NCI-H2171 treated with DMSO at 0.1 percent for 48 hours (cell line): ENCODE measurements at places on chromosomes 13 and 19.

GRCh38 chr19:13370948-13371347, 135.3 kb downstream of the CACNA1A start:
- DNase-seq: no peak

DNA sequence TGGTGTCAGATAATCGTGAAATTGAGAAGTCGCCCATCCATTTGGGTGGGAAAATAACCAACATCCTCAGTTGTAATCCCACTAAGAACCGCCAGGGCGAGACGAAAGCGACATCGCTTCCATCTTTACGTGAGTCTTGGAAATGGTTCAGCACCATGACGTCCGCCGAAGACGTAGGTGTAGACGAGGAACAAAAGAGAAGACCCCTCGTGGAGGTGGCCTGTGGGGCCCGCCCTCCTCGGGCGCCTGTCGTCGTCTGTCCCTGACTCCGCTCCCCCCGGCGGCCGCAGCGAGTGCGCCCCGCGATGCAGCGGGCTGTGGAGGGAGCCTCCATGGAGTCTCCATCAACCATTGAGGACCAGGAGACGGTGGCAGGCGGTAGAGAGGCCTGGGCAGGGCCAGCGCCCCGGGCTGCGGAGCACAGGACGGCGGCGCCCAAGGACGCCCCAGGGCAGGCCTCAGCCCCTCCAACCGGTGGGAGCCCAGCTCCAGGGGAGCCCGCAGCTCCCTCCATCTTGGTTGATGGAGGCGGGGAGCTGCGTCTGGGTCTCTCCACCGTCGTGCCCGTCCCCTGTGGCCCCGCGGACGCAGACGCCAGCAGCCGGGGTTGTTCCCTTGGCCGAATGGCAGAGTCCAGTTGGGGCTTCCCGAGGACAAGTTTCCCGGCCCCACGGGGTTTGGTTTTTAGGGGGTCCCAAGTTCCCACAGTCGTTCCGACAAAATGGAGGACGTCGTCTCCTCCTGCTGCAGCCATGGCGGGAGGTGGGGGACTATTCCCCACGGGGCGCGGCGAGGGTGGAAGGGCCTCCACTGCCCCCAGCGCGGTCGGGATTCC, 990 bp upstream of the ZMYM2 start:
- DNase-seq: peak; percentile 70

- peak; percentile 47 for DNase-seq
Observed at GRCh38 chr19:1251330-1252220, 3.2 kb downstream of the MIDN start.

DNA sequence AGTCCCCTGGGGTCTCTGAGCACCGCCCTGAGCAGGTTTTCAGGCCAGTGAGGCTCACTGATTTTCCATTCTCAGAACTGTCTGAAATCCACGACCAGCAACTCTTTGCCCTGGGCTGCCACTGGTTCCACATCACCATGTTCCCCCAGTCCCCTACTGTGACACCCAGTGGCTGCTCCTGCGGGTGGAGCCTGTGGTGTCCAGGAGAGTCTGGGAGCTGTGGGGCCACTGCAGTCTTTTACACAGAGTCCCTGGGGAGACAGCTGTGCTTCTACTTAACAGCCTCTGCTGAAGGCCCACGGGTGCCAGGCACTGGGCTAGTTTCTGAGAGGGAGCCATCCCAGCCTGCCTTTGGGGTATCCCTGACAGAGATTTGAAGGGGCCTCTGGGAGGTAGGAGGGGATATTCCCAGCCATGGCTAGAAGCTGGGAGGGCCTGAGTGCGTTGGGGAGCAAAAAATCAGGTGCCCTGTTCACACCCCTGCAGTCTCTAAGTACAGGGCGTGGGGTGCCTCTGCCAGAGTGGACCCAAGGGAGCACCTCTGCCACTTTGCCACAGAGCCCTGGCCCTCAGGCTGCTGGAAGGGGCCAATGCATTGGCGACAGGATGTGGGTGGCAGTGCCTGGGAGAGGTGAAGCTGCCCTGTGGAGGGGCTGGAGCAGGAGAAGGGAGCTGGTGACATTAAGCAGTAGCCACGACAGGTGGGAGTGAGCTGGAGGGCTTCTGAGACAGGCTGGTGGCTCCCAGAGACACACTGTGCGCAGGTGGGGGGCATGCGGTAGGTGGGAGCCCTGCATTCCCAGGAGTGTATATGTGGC, 200.2 kb upstream of the ZNF536 start:
- DNase-seq: peak; percentile 24

DNA sequence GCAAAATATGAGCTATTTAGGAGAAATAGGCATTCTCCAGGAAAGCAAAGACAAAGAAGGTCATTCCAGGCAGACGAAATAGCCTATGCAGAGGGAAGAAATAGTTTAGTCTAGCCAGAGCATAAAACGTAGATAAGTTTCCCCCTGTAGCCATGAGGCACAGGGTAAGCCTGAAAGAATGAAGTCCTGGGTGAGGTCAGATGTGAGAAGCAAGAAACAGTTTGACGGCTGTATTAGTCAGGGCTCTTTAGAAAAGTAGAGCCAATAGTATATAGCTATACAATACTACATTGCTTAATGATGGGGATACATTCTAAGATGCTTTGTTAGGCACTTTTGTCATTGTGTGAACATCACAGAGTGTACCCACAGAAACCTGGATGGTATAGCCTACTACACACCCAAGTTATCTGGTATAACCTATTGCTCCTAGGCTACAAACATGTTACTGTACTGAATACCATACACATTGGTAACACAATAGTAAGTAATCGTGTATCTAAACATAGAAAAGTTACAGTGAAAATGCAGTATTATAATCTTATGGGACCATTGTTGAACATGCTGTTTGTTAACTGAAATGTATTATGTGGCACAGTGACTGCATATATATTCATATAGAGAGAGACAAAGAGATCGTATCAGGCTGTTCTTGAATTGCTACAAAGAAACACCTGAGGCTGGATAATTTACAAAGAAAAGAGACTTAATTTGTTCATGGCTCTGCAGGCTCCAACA, 59.3 kb upstream of the WDFY2 start:
- no peak for DNase-seq

DNA sequence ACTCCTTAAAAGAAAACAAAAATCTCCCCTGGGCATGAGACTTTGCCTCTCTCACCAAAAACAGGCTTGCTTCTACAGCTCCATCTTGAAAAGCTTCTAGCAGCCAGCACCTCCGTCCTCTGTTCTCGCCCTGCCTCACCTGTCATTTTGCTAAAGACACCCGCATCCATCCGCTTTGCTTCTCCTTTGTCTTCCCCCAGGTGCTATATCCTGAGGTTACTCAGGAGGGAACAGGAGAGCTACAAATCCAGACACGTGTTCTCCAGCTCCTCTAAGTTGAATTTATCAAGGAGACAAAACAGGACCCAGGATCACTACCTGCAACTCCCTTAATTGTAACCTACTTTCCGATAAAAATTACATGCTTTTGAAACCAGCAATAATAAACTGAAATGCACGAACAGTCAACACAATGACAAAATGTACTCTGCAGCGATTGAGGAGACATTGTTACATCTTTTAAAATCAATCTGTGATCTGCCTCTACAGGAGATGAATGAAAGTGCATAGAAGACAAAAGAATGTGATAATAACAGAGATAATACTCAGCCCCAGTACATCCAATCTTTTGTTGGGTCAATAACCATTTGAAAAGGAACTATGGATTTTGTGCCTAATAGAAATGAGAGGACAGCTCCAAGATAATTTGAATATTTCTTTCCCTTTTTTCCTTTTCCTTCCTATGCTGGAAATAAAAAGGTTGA, 221.2 kb downstream of the DCLK1 start:
- no peak for DNase-seq

DNA sequence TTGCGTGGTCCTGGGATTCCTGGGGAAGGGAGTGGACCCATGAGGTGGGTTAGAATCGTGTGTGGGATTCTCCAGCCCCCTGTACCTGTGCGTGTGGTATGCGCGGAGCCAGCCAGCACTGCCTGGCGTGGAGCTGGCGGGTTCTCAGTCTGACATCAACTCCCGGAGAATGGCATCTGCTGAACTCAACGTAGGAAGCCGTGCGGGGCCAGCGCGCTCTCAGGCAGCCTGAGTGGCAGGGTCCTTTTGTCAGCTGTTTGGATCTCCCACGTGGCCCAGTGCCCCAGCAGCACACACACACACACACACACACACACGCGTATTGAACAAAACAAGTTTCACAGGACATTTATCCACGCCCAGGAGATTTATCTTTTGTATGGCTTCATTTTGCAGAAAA, 28.1 kb downstream of the ATP4B start:
- DNase-seq: no peak

DNA sequence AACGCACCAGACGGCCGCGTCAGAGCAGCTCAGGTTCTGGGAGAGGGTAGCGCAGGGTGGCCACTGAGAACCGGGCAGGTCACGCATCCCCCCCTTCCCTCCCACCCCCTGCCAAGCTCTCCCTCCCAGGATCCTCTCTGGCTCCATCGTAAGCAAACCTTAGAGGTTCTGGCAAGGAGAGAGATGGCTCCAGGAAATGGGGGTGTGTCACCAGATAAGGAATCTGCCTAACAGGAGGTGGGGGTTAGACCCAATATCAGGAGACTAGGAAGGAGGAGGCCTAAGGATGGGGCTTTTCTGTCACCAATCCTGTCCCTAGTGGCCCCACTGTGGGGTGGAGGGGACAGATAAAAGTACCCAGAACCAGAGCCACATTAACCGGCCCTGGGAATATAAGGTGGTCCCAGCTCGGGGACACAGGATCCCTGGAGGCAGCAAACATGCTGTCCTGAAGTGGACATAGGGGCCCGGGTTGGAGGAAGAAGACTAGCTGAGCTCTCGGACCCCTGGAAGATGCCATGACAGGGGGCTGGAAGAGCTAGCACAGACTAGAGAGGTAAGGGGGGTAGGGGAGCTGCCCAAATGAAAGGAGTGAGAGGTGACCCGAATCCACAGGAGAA, 1.9 kb downstream of the PPP1R12C start:
- no peak for DNase-seq

DNA sequence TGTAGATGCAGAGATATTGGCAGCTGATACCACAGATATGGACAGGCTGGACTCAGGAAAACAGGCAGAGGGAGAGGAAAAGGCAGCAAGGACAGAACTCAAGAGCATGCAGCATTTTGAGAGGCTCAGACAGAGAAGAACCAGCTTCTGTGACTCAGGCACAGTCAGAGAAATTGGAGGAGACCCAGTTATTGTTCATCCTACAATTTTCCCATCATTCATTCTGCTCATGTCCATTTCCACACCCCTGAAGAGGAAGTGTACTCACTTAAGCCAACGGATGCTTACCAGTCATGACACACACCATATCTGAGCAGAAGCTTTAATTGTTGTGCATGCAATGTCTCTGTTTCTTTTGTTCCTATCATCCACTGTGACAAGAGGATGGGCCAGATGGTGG, 359.8 kb upstream of the HTR2A start:
- DNase-seq: no peak

GRCh38 chr13:100130092-100130491, 41.2 kb downstream of the PCCA start:
- DNase-seq: no peak

DNA sequence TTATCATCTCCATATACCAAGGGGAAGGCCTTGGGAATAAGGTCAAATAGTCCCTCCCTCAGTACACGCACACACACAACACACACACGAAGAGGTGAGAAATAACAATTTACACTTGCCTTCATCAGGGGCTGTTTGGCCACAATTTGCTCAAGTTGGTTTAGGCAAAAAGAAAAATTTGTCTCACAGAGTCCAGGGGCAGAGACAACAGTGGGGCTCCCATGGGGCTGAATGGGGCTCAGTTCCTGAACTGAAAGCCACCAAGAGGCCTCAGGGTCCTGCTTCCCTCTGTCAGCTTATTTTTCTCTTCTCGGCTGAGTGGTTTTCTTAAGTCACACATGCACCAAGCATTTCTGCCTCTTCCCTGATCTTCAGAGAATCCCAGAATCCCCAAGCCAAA, 35.5 kb downstream of the PCDH8 start:
- no peak for DNase-seq

GRCh38 chr19:57675881-57676280, 5.9 kb upstream of the ZNF551 start:
- no peak for DNase-seq

DNA sequence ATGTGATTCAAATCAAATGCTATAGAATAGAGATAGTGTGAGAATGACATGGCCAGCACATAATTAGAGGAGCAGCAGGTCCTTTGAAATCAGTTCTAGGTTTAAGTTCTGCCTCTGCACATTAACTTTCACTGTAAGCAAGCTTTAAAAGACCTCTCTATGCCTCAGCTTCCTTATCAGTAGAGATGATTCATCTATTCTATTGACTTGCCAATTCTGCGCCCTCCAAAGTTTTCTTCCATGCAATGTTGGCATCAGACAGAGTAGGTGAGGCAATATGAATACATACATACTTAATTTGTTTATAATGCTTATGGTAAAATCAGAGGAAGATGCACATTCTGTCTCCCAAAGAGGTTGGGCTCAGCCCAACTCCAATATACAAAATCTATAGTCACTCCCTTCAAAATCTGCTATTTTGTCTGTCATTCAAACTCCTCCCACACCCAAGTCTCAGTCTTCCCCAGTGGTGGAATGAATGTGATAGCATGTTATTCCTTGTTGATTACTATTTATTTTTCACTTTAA, 525.5 kb downstream of the RFC3 start:
- DNase-seq: no peak

- DNase-seq: no peak
Observed at GRCh38 chr19:38318660-38319059, 985 bp upstream of the KCNK6 start.

DNA sequence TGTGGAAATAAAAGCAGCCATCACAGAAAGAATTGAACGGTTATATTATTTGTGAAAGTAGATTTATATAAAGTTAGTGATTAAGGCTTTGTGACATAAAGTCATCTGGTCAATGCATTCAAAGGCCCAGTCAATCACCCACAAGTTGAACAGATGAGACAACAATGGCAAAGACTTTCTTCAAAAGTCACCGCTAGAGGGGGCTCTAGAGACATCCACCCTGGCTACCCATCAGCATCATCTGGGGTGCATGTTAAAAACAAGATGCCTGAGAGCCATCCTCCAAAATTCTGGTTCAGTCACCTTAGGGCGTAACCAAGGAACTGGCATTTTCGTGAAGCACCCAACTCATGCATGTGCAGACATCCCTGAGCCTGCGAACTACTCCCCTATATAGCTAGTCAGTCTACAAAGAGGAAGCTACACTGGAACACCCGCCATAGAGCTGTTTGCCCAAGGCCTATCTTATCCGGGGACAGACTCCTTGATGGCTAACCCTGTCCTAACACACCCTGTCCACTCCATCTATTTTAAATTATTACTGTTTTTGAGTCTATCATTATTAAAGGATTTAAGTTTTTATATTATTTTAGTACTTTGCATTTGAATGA, 970.5 kb downstream of the UQCRFS1 start:
- DNase-seq: no peak

GRCh38 chr19:6032827-6033226, 54.9 kb upstream of the RANBP3 start:
- no peak for DNase-seq

DNA sequence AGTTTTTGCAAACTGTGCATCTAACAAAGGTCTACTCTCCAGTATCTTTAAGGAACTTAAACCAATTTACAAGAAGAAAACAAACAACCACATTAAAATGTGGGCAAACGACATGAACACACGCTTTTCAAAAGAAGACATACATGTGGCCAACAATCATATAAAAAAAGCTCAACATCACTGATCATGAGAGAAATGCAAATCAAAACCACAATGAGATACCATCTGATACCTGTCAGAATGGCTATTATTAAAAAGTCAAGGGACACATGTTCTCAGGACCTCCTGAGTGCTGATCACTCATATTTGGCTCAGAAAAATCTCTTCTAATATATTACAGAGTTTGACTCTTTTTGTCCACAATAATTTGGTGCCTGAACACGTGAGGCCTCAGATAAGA, 14.2 kb upstream of the LILRB1 start:
- no peak for DNase-seq
